Activated CD4-positive, alpha-beta T cell treated with anti-CD3 and anti-CD28 coated beads for 36 hours (primary cell): ENCODE measurements at places on chromosomes 6 and 20. TPM values are rescaled to one million over a fixed set of nuclear protein-coding genes. Genes with fewer than 3 reads are reported as not detected.
A peak's percentile ranks its signal among the peaks of the same experiment; 100 is the strongest.

DNA sequence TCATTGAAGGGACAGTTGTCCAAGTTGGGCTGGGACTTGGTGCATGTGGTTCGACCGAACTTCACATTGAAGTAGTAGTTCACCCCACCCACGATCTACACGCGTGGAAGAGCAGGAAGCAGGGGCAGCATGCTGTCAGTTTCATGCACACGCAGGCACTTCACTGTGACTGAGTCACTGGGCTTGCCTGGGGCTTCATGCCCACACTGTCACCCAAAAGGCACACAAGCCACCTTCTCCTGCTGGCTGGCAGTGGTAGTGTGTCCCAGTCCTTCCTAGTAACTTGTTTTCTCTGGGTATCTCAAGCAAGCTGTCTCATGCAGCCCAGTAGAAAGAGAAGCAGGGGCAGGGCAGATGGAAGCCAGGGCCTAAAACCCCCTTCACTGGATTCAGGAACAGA is 2.0 kb downstream of the CST5 start:
- peak; percentile 46 for DNase-seq

DNA sequence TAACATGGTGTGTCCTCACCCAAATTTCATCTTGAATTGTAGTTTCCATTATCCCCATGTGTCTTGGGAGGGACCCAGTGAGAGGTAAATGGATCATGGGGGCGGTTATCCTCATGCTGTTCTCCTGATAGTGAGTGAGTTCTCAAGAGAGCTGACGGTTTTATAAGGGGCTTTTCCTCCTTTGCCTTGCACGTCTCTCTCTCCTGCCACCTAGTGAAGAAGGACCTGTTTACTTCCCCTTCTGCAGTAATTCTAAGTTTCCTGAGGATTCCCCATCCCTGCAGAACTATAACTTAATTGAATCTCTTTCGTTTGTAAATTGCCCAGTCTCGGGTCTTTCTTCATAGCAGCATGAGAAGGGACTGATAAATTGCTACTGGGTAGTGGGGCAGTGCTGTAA is 789.3 kb downstream of the FRK start:
- no peak for DNase-seq

- DNase-seq, result no peak
Measured at GRCh38 chr20:31823360-31824124, 4.4 kb downstream of the MYLK2 start.

GRCh38 chr6:106133040-106133439 is 46.9 kb downstream of the PRDM1 start:
- DNase-seq, result no peak

GRCh38 chr6:87181903-87182302 is 26.5 kb downstream of the ZNF292 start:
- no peak for DNase-seq

RIMS1 gene
- total RNA-seq, result not detected

SLC35D3 gene
- not detected for total RNA-seq
